ENCODE measurements at places on chromosomes 6 and 20.

GRCh38 chr6:38644951-38645350 is 5.2 kb upstream of the BTBD9 start:
- no peak for DNase-seq

DNA sequence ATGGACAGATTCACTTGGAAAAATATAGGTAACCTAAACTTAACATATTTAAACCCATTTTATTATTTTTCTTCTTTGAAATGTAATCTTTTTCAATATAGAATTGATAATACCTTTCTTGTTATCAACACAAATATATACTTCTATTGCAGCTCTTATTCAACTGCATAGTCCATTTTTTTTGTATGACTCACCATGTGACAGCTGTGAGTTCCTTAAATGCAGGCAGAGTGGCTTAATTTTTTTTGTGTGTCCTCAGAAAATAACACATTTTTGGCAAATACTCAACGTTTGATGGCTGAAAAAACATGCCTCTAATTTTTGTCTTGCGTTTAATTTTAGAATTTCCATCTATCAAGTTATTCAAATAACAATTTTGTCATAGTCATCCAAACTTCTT is 454.8 kb downstream of the PHF3 start:
- DNase-seq, result no peak

GRCh38 chr6:97656706-97657350 is 373.8 kb upstream of the MMS22L start:
- DNase-seq, result no peak

GRCh38 chr6:169803271-169803811 is 51.9 kb downstream of the ERMARD start:
- no peak for DNase-seq

DNA sequence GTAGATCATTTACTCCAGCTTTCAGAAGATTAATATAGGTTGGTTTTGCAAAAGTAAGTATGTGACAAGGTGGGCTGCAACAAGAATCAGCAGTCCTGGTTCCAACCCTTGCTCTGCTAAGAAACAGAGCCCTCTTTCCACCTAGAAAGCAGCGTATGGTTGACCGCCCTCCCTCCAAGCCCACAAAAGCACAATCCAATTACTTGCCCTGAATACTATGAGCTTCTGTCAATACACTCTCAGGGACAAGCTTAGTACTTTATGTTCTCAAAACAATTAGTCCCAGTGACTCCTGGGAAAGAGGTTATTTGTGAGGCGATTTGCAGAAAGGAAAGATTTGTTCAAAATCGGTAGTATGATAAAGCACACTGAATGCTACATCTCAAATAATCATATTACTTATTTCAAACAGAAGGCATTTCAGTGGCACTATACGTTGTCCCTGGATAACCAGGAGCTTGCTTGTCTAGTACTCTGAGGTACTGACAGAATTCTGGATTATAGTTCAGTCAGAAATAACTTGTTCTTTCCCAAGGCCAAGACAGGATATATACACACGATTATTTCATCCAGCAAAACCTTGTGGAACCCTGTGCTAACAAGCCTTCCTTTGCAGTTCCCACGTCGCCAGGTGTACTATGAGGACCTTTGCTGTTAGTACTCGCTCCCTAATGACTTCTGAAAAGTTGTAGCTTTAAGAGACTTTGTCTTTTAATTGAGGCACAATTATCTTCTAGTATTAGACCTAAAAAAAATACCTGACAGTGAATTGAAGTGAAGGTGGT is 96.9 kb upstream of the ADTRP start:
- no peak for DNase-seq

DNA sequence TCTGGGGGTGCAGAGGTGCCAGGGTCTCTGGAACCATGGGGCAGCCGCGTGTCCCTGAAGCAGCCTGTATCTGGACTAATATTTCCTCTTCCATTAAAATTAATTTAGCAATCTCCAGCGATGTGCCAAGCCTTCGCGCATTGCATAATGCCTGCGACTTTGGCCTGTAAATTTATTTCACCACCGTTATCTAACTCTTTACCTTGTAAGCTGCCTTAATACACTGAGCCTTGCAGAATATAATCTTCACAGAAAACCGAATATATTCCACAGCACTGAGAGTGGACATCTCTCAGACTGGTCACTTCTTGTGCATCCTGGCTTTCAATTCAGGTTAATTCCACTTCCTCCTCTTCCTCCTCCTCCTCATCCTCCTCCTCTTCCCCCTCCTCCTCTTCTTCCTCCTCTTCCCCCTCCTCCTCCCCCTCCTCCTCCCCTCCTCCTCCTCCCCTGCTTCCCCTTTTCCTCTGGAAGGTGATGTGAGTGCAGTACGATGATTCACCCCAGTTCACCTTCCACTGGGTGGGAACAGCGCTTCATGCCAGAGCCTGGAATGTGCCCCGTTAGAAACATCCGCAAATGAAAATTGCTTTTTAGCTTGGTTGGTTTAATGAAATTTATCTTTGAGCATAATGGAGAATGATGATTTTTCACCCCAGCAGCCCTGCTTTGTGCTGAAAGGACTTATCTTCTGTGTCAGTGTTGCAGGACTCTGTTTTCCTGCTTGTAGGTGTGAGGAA is 101.4 kb downstream of the CDH4 start:
- DNase-seq, result no peak

GRCh38 chr20:37337208-37337991 is 8.5 kb upstream of the SRC start:
- DNase-seq, result no peak

- no peak for DNase-seq
Observed at GRCh38 chr6:114080891-114081510, 110.1 kb upstream of the HDAC2 start.

- DNase-seq, result no peak
Observed at GRCh38 chr6:83126807-83127206, 59.3 kb downstream of the DOP1A start.

DNA sequence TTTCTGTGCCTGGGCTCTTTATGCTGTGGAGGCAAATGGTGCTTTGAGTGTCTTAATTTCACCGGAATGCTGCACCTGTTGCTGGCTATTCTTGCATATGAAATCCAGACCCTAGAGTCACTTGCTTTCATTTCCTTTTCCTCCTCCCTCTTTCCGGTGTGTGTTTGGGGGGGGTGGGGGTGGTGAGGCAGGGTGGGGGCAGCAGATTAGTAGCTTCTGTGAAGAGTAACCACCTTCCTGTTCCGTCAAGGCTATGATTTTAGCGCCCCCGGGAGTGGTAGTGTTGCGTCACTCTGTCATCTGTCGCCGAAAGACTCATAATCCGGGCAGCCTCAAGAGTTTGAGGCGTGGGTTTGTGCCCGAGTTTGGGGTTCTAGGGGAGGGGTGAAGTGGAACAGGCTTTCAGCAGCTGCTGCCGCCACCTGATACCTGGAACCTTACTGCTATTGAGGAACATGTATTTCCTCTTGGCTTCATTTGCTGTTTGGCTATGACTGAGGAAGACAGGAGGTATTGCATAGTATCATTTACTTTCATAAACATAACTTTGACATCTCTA is 49.1 kb downstream of the UTRN start:
- no peak for DNase-seq

DNA sequence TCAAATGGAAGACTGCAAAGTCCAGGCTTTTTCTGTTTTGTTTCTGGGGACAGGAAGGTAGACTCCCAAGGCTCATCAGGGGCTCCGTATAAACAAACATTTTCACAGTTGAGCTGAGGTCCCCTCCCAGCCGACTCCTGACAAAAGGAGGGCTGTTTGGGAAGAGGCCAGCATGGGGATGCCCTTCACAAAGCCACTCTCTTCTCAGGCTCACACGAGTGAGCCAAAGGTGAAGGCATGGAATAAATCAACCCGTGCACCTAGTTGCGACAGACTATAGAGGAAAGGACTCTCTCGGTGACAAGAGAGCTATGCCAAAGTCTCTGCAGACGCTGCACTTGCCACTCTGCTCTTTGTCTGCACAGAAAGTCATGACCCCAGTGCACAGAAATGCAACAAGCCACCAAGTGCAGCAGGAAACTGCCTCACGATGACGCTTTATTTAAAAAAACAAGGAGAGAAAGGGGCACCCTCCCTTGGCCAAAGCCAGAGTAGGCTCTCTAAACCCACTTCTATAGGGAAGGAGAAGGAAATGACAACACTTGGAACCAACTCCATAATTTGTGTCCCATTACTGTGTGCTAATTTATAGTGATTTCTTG is 21.0 kb downstream of the JAG1 start:
- no peak for DNase-seq

- DNase-seq, result no peak
Observed at GRCh38 chr20:58538752-58539151, 23.6 kb upstream of the APCDD1L start.

GRCh38 chr6:46772762-46773161 is 20.4 kb upstream of the MEP1A start:
- no peak for DNase-seq

DNA sequence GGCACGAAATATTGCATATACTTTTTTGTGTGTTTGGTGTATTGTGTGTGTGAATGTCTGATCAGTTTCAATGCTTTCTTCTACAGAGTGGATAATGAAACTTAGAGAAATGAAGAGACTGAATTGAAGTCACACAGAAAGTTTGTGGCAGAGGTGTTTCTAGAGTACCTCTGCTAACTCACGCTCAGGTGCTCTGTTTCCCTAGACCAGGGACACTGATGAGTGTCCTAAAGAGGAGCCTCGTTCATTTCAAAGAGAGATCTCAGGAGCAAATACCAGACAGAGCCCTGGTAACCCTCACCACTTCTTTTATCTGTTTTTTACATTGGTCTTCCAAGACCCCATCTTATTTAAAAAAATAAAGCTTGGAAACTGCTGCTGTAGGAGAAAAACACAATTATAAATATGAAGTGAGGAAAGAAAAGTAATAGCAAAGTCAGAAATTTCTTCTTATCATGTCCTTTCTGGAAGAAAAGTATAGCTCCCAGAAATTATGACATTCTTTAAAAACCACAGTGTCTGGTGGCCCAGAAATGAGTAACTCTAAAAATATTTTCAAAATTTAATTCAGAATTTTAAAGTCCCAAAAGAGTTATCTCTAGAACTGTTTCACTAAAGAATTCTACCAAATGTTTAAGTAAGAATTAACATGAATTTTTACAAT is 720.6 kb downstream of the RFPL4B start:
- no peak for DNase-seq

GRCh38 chr6:147604373-147604772 is 95.9 kb downstream of the SAMD5 start:
- DNase-seq, result no peak

DNA sequence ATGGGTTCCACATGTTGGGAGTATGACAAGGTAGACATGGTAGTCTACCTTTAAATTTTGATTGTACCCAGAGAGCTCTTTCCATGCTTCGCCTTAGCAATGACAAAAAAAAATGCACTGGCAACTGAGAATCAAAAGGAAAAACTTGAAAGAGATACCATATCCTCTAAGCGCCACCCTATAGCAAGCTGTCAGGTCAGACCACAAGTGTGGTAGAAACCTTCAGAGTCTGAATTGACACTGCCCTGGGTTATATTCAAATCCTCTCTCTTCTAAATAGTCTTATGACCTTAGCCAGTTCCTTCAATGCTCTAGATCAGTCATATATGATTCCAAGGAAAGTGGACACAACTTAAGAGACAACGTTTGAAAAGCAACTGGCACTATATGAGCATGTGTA is 45.6 kb upstream of the SMLR1 start:
- no peak for DNase-seq

- no peak for DNase-seq
Observed at GRCh38 chr6:57226221-57226620, 4.1 kb upstream of the RAB23 start.

DNA sequence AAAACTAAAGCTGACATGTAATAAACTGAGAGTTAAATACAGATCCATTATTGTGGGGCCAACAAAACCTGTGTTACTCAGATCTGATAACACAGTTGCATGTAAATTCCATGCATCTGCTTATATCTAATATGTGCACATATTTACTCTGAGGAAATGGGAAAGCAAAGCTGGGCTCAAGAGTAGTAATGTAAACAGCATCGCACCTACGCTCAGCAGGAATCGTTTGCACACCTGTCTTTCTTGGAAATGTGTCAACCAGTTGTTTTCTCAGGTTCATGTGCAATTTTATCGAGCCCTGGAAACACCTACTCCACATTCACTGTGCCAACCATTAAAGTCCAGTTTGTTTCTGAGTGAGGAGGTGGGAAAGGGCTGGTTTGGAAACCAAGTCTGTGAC is 80.3 kb upstream of the CNKSR3 start:
- DNase-seq, result no peak

DNA sequence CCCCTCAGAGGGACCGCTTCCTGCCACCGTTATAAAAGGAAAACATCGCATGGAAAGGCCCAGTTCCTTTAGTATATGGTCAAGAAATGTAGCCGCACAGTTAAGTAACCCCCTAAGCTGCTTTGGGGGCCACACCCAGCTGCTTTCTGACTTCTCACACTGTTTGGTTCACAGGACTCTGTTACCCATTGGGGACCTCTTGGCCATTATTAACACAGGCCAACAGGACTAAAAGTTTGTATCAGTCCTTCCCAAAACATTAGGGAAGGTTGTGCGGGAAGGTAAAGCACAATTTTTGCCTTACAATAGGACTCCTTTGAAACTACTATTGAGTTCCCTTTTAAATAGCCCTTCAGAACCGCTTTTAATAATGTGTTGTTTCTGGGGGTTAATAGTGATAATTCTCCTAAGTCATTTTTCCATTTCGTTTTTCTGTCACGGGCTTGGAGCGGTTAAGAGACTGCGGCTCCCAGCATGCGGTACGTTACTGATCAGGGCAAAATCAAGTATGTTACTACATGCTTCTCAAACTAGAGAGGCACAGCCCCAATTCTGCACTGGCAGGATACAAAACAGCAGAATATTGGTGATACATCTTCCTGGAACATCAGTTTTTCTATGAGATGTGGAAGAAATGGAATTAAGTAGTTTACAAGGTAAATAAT is 668 bp upstream of the RPP40 start:
- DNase-seq, result no peak

- no peak for DNase-seq
Observed at GRCh38 chr6:43899830-43900229, 129.8 kb downstream of the VEGFA start.

DNA sequence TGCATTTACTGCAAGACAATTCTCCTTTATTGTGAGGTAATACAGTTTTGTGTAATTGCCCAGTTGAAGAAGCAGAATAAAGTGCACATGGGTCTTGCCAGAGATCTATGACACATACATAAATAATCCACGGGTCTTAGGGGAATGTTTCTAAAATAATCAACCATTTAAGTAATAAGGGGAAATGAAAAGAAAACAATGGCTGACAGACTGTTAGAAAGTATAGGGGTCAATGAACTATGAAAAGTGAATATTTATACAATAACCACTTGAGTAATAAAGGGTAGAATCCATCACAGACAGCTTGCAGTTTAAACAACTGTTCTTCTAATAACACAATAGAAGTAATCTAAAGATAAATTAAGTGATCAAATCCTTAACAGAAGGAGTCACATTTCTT is 477.2 kb downstream of the EYS start:
- no peak for DNase-seq

GRCh38 chr20:50724851-50725723 is 6.3 kb upstream of the PARD6B start:
- no peak for DNase-seq

- DNase-seq, result no peak
Observed at GRCh38 chr6:32867022-32867477, 13.1 kb downstream of the PSMB9 start.

DNA sequence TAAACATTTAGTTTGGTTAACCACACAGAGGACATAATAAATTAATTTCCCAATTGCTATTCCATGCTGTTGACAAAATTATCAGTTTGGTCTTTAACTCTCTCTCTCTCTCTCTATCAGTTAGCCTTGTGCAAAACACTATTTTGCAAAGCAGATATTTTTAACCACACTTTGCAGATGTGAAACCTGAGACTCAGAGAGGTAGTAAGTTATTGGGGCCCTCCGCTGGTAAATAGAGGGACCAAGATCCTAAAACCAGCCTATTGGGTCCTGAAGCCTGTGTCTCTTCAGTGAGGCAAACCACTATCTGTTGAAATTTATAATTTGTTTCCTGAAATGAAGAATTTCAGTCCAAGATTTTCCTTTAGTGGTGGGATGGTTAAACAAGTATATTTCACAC is 231.0 kb downstream of the SOD2 start:
- no peak for DNase-seq

Measured in activated gamma-delta T cell (primary cell).